Stimulated activated CD4-positive, alpha-beta T cell treated with anti-CD3 and anti-CD28 coated beads, TNF-alpha, amount 100 ng/mL, for 48 hours (primary cell): ENCODE measurements at places on chromosomes 16 and 17.

- DNase-seq = no peak
Observed at GRCh38 chr16:27838536-27839175, 224.9 kb downstream of the GSG1L start.

- peak; percentile 51 for DNase-seq
Observed at GRCh38 chr16:17578981-17579874, 108.5 kb upstream of the XYLT1 start.

DNA sequence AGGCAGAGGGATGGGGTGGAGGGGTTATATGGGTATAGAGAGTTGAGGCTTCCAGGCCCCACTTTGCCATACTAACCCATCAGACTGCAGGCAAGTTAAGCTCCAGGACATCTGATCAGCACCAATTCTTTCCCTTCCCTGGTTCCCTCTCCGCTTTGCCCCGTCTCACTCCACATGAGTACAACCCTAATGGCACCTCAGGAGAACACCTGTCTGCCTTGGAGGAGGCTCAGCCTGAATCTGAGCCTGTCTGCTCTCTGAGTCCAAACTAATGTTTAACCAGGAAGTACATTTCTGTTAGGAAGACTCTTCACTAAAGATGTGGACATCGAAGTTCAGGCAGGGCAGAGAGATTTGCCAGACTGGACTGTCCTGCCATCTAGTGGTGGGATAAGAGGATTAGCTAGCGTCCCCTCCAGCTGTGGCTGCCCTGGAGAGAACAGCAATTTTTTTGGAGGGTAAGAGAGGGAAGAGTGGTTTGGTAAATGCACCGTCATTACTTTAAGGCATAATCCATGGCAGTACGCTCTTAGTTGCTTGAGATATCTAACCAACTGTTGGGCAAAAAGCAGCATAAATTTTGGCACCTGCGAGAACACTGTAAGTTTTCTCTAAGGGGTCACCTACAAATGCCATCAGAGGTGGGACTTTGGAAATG, 29.2 kb upstream of the LRRC75A start:
- DNase-seq = peak; percentile 43

DNA sequence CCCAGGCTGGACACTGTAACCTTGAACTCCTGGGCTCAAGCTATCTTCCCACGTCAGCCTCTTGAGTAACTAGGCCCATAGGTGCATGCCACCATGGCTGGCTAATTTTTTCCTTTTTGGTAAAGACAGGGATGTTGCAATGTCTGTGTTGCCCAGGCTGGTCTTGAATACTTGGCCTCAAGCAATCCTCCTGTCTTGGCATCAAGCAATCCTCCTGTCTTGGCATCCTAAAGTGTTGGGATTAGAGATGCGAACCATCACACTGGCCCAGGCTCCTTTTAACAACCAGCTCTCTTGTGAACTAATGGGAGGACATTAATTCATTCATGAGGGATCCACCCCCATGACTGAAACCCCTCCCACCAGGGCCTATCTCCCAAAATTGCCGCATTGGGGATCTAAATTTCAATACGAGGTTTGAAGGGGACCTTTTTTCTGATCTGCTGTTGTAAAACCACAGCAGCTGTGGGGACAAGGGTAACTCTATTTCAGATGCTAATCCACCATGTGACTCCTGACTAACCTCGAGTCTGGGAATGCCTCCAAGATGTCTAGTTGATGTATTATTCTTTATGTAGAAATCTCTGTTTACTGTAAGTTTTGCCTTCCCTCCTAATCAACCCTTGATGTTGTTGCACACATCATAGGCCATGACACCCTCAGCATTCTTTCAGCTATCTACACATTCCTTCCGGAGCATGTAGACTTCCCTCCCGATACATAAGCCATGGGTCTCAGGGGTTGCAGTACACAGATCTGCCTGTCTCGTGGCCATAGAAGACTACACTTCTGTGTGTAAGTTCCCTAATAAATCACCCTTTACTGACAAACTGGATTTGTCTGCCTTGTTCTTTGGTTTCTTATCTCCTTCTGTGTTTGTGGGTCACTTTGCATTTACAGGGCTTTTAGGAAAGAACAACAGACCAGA, 37.6 kb downstream of the RNF112 start:
- no peak for DNase-seq

DNA sequence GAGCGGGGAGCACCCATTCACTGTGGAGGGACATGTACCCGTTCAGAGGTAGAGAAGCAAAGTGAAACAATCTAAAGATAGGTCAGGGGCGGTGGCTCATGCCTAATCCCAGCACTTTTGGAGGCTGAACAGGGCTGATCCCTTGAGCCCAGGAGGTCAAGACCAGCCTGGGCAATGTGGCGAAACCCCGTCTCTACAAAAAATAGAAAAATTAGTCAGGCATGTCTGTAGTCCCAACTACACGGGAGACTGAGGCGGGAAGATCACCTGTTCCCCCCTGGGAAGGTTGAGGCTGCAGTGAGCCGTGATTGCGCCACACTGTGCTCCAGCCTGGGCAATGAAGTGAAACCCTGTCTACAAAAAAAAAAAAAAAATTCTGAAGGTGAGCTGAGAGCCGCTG, 21.7 kb downstream of the MYL4 start:
- no peak for DNase-seq

DNA sequence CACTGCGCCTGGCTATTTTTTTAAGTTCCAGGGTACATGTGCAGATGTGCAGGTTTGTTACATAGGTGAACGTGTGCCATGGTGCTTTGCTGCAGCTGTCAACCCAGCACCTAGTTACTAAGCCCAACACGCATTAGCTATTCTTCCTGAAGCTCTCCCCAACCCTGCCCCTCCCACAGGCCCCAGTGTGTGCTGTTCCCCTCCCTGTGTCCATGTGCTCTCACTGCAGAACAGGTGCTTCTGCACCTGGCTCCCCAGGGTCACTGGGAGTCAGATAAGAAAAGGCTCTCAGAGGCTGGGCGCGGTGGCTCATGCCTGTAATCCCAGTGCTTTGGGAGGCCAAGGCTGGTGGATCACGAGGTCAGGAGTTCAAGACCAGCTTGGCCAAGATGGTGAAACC, 6.2 kb downstream of the HASPIN start:
- no peak for DNase-seq

DNA sequence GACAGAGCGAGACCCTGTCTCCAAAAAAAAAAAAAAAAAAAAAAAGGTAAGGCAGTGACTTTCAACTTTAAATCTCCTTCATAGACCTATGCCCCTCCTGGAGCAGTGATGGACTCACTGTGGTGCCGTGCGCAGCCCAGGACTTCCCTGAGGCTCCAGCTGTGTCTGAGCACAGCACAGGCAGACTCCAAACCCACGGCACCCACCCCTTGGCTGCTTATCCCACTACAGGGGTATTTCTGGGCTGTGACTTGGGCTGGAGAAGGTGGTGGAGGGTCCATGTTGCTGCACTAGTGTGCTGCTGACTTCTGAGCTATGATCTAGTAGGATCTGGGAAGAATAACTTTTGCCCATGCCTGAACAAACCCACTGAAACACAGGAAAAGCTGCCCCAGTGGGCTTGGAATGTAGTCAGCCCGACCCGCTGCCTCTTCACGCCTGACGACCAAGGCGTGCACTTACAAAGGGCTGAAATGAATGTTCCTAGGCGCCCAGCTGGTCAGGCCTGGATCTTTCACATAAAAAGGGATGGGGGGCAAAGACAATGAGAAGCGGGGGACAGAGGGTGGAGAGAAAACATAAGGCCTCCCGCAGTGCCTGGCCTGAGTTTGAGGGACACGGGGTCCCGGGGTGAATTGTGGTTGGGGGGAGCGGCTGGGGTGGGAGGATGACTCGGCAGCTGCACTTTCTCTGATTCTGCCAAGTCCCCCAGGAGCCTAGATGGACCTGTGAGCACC, 83.0 kb downstream of the IRF8 start:
- no peak for DNase-seq

DNA sequence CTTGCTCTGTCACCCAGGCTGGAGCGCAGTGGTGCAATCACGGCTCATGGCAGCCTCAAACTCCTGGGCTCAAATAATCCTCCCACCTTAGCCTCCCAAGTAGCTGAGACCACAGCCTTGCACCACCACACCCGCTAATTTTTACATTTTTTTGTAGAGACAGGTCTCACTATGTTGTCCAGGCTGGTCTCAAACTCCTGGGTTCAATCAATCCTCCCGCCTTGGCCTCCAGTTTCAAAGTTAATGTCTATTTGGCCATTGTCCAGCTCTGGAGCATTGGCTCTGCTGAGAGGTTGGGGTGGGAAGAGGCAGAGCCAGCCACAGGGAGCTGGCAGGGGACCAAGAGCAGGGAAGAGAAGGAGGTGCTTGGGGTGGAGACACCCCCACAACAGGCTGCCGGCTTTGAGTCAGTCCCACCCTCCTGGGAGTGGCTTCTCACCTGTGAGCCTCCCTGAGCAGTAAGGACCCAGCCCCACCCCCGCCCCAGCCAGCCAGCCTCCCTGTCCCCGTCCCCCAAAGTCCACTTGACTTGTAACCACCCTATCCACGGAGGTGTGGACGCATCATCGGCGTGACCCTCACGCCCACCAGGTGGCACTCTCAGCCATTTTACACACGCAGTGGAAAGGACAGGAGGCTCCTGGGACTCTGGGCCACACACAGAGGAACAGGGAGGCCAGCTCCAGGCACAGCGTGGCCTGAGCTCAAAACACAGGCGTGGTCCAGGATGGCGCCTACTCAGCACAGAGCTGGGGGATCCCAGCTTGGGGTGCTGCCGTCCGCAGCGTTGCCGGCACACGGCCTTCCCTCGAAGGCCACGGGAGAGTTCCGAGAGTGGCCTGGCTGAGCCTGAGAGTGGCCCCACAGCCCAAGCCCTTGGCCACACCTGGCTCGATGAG, 22.8 kb upstream of the PVALEF start:
- DNase-seq = peak; percentile 28

DNA sequence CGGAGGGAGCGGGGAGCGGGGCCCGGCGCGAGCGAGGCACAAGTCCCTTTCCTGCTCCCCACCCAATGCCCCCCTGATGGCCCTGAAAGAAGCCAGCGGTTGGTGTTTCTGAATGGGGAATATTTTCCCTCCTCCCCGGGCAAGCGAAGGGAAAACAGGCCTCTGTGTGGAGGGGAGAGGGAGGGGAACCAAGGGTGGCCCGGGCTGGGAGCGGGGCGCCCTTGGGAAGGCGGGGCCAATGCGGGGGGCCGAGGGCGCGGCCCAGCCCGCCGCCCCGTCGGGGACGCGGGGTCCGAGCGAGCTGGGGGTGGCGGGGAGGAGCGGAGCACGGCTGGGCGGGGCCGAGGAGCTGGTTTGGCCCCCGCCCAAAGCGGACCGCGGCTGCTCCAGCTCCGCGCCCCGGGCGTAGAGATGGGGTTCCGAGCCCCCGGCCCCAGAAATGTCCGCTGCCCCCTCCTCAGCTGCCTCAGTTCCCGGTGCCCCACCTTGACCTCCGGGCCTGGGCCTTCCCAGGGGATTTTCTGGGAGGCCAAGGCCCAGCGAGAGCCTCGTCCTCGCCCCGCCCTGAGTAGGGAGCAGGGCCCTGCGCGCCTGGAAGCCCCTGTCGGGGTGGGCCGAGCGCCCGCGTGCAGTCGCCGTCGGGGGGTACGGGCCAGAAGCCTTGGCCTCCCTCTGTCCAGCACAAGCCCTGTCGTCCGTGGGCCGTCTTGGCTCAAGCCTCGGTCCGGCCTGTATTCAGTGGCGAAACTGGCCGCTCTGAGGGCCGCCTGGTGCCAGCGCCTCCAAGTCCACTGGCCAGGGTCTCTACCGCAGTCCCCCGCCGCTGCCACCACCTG, 3.9 kb upstream of the HEXIM1 start:
- DNase-seq = no peak
